ENCODE measurements at places on chromosomes 4 and X. TPM values are rescaled to one million over a fixed set of nuclear protein-coding genes. Genes with fewer than 3 reads are reported as not detected.

The CFAP47 gene
- total RNA-seq = not detected

The ADH1C gene
- total RNA-seq = not detected

The MAGEB6B gene
- total RNA-seq = not detected

The OPRPN gene
- not detected for total RNA-seq

The FGA gene
- not detected for total RNA-seq

The CLTRN gene
- total RNA-seq = 1.0 TPM

The TBX22 gene
- not detected for total RNA-seq

The POLA1 gene
- total RNA-seq = 4.9 TPM

The SOD3 gene
- 12.0 TPM for total RNA-seq

The FAM9B gene
- not detected for total RNA-seq

The DMP1 gene
- total RNA-seq = 0.11 TPM

DNA sequence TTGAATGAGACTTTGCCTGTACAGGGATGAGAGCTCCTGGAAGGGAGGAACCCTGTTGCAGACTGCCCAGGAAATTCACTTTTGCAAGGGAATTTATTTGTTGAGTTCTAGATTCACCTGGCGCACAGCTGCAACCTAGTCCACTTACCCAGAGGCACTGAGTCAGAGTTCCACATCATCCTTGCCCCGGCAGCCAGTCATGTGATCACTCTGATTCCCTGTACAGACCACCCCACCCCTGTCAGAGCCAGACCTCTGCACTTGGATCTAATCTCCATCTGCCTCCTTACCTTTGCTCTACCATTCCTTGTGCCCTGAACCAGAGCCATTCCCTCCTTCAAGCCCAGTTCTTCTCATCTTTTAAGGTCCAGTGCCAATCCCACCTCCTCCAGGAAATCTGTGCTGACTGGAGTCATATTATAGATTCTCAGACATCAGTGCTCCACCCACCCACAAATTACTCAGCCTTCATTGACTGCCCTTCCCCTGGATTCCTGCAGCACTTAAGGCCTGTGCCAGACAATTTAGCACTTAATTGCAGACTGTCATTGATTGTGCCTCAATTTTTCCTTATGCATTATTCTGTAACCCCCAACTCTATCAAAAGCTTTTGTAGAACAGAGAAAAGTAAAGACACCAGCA lies 84.1 kb upstream of the MAGEA4 start:
- DNase-seq = peak; percentile 59

DNA sequence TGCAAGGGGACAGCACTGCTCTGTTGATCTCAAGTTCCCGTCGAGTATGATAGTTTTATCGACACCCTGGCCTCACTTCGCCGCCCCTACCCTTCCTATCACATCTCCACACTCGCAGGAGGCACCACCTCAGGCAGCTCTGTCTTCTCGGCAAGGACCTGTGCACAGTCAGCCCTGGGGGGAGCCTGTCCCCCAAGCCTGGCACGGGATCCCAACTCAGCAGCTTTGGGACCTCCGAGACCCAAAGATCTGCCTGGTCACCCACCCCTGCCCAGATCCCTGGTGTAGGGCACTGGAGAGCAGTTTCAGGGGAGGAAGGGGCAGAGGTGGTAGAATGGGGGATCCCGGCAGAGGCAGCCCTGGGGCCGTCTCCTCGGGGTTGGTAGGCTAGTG lies 18.0 kb upstream of the UBA1 start:
- no peak for DNase-seq

DNA sequence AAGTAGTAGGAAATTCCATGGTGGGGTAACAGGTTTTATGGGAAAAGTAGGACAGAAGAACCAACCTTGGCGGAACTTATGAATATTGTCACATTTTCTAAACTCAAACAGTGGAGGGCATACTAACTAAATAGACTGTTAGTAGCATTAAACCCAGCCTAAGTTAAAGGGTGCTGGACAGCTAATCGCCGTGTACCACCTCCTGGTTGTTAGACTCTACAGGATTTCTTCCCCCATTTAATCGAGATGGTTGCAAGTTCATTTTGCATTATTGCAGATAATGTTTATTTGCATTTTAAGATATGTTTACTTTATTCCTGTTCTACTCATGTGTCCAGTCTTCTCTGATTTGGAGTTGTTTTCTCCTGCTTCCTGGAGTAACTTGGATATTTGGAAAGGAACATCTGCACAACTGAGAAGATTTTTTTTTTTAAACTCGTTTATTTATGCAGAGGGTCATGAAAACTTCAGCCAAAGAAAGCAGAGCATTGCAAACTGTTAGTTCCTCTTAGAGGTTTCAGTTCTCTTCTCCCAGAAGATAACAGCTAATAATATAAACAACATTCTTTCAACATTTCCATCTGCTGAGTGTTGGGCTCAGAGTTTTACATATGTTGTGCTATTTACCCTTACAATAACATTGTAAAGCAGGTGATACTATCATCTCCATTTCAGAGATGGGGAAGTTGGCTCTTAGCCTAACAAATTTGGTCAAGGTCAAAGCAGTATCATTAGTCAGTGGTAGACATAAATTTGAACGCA lies 51.5 kb upstream of the TBC1D9 start:
- DNase-seq = peak; percentile 44

DNA sequence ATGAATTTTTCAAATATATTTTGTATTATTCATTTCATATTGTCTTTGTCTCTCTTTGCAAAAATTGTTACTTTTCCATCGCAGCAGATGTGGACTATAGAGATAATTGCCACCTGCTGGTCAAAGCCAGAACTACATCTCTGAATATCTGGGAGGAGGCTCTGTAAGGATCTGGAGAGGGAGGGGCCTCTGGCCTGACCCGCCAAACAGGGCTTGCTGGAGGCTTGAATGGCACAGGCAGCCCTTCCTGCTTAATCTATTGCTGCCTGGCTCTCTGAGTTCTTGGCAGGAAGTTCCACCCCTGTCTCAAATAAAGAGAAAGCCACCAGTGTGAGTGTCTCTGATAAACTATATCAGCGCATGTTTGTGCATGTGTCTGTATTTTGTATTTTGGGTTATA lies 132.4 kb downstream of the ZMAT1 start:
- DNase-seq = peak; percentile 62

DNA sequence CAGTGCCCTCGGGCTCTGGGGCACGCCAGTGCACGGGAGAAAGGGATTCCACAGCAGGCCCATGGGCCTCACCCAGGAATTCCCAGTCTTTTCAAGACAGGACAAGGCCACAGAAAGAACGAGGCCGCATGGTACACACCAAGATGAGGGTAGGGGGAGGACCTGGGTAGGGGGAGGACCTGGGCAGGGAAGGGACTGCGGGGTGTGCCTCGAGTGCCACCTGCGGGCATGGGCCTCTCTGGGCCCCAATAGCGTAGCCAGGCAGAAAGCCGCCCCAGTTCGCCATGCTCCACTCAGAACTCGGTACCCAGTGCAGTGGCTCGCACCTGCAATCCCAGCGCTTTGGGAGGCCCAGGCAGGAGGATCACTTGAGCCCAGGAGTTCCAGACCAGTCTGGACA lies 14.0 kb upstream of the DUSP9 start:
- no peak for DNase-seq

- peak; percentile 31 for DNase-seq
These were observed 113.8 kb upstream of the RBPJ start for GRCh38 chr4:26206999-26207398.

DNA sequence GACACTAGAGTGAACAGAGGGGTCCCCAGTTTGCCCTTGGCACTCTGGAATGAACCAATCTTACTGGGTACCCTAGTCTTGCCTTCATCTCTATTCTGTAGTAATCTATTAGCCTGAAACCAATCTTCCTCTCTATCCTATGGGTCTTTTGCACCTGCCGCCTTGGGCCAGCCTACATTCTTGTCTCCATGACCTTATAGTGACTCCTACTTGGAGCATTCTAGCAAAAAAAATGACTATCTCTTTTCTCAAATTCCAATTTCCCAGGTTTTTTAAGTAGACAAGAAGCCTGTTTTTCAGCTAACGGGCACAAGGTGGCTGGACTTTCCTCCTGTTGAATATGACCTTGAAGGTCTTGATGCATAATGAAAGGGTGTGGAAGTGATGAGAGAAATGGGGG lies 568.7 kb downstream of the TRAM1L1 start:
- no peak for DNase-seq

Measured in astrocyte (in vitro differentiated cells and primary cell).